ENCODE measurements at places on chromosomes 2 and 18.

DNA sequence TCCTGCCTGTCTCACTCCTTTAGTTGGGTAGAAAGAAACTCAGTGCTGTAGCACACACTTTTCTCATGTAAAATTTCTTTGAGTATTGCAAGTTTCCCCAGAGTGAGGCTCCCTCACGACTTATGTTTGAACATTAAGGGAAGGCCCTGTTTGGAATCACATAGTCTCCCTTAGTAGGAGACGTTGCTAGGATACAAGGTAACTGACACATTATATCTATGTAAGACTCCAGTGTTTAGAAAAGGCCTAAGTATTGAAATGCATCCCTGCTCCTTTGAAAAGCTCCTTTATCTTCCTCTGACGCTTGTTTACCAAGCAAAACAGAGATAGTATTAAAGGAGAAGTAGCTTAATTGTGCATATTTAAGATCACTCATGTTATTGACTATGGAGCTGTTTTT is 248.2 kb downstream of the PHLPP1 start:
- DNase-seq = no peak

DNA sequence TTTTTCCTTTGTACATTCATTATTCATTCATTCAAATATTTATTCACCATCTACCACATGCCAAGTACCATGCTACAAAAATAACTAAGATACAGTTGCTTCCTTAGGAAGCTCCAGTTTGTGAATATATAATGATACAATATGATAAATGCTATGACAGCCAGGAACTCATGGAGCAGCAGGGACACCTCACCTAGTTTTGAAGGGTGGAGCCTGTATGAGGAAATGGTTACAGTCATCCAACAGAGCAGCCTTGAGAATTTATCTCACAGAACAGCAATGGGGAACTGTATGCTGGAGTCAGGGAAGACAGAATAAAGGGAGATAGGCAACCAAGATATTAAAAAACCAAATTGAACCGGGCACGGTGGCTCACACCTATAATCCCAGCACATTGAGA is 124.0 kb downstream of the OSBPL1A start:
- DNase-seq = no peak

DNA sequence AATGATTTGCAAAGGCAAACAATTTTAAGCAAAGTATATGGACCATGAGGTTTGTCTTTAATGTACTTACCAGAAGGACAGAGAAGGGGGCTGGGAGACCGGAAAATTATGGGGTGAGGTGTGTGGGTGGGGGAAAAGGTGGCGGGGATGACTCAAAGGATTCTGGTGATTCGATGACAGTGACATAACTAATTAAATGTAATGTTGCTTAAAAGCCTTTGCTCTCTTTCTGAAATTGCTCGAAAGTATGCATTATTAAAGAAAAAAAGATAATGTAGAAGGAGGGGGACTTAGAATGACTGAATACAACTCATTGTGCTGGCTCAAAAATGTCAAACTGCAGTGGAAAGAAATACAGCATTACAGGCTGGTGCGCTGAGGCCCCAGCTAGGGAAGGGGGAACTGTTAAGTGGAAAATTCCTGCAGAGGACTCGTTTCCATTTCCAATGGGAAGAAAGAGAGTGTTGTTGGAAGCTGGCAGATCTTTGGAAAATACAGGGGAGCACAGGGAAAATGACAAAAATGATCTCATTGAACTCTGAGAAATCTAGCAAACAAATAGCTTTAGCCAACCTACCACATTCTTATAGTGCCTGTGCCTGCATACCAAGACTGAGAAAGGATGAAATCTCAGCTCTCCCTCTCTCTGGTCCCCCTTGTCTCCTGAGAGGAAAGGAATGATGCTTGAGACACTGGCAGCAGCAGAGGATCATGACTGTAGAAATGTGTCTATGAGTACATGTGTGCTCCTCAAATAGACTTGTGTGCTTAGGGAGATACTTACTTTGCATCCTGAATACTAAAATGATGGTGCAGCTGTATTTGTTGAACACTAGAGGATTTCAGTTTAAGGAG is 632.4 kb downstream of the NYAP2 start:
- DNase-seq = no peak

DNA sequence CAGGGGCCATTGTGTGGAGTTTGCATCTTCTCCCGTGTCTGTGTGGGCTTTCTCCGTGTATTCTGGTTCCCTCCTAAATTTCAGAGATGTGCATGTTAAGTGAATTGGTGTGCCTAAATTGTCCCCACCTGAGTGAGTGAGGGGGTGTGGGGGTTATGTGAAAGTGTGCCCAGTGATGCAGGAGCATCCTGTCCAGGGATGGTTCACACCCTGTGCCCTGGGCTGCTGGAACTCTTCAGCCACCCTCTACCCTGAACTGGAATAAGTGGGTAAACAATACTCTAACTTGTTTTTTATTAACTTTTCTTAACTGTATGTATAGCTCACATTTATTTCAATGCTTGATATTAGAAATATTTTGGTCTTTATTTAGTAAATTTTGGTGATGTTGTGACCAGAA is 56.0 kb downstream of the UBE2E3 start:
- no peak for DNase-seq

DNA sequence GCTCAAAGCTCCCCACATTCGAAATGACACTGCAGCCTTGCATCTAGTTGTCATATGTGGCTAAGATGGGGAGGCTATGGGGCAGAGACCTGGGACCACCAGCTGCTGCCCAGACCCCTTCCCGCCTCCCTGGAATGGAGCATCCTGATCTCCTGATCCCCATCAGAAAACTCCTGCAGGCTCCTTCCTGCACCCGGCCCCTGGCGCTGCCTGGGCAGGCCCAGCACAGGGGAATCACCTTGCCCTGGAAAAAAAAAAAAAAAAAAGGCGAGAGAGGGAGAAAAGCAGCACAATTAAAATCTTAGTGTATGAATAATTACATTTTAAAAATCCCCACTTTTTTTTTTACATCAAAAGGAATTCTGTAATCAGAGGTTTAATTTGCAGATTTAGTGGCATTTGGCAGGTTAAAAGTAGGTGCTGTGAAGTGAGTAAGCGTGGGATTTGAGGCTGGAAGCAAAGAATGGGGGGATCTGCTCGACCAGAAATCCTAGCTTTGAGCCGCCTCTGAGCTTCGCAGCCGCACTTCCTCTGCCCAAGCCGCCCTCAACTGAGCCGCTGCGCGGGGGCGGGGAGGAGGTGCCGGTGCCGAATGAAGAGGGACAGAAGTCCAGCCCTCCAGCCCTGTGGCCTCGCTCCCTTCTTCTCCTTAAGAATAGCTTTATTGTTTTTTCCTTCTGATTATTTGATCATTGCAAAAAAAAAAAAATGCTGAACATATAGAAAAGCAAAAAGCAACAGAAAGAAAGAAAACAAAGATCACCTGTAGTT is 30.0 kb downstream of the THNSL2 start:
- DNase-seq = no peak

DNA sequence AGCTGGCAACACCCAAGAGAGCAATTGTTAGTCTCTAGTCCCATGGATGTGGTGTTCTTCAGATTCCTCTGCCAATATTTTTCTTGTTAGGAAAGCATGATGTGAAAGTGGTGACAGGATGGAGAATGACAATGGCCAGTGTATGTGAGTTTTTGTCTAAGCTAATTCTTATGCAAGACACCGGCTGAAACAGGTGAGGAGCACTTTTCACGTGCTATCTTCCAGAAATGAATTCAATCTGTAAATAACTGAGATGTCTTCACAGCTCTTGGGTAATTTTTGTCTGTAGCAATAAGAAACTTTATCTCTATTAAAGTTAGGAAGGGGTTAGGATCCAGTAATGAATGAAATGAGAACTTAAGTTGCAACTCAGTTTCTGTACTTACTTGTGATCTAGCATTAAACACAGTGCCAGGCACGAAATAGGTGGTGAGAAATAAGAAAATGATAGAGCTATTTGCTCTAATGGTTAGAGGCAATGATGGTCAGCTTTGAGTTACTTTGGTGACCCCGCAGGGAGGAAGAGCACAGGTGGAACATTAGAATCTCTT is 676 bp upstream of the AGPS start:
- no peak for DNase-seq

- DNase-seq = no peak
Observed at GRCh38 chr2:120206022-120206581, 17.1 kb downstream of the TMEM185B start.
